ENCODE measurements at places on chromosomes 4 and X.

DNA sequence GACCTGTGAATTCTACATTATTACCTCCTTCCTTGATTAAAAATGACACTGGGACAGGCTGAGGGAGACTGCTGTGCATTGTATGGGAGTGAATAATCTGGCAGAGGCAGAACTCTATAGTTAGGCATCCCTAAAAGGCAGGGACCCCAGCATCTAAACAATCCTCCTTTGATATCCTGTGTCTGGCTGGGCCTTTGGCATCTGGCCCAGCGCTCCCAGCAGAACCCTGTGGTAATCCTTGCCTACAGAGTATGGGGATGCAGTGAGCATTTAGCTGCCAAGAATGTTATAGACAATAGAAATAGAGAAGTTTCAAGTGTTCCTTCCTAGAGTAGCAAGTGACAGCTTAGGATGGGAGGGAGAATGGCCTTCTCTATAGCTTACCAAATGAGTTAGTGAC, 38.5 kb downstream of the ZCCHC12 start:
- DNase-seq = no peak

DNA sequence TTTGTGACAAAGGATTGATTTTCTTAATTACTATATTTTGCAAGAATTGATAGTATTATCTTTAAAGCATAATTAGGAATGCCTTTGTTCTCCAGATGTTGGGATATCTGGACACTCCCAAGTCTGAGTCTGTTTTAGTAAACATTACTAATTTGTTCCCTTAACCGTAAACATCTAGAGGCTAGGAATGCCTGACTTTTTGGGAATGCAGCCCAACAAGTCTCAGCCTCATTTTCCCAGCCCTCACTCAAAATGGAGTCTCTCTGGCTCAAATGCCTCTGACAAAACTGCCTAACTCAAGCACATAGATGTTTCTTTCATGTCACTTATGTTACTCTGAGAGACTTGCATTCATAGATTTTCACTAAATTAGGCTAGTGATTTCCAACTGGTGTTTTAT, 297.0 kb upstream of the CLNK start:
- DNase-seq = no peak

- DNase-seq = no peak
These were observed 544.9 kb downstream of the ANKRD50 start for GRCh38 chr4:124167602-124168001.

DNA sequence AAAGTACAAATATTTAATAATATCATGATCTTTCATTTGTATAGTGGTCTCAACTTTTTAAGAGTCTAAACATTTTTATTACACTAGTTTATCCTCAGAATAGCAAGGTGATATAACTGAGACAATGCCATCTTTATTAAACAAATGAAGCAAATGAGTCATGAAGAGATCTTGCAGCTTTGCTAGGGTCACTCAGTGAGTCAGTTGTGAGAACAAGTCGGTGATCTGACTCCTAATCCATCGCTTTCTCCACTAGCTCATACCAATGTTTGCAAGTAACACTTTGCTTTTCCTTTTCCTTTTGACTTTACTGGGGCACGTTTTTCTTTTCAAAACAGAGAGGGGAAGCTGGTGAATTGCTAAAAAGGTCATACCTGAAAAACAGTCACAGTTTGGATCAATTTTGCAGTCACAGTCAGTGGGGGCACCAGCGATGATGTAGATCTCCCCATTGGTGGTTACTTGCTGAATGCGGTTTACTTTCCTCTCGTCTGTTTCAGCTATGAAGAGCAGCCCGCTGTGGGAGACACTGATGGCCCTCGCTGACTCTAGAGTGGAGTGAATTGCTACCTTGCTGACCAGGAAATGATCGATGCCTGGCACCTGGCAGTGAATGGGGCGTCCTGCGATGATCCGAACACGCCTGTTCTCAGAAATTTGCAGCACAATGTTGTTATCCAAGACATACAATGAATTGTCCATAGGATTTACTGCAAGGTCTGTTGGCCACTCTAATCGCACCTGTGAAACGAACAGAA, 75.7 kb downstream of the SH2D1A start:
- no peak for DNase-seq

GRCh38 chrX:105647749-105648148, 174.6 kb upstream of the NRK start:
- DNase-seq = no peak

- no peak for DNase-seq
These were observed 255.1 kb upstream of the GPC4 start for GRCh38 chrX:133670383-133670782.

DNA sequence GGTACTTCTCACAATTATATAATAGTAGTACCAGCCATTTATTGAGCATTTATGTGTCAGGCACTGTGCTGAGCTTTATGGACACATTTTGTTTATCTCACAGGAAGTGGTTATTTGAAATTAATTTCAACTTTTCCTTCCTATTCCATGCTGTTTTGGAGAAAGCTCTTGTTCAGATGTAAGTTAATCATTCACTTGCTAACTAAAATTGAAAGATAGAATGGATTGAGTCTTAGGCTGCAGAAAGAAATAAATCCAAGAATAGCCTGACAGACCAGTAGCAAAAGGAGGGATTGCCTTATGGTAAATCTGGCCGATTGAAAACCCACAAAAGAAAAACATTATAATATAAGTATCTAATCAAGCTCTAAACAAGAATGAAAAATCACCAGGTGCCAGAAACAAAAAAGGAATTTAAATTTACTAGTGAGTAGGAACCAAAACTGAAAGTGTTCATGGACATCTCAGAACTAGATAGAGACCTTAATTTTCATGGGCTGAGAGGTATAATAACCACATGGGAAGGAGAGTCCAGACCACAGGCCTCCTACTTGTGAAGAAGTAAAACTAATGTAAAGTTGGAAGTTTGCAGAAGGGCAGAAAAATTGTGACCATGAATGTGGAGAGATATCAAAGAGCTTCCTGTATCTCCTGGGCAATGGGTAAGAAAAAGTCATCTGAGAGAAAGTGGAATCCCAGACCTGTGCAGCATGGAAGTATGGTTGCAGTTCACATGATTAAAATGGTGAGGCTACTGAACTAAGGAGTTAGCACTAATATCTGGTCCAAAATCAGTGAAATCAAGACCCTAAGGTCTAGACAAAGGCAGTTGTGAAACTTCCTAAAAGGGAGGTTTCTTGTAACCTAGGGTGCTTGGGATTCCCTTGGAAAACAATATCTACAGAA, 38.0 kb downstream of the RADX start:
- DNase-seq = no peak

GRCh38 chr4:20368926-20369325, 117.2 kb downstream of the SLIT2 start:
- DNase-seq = peak; percentile 58

DNA sequence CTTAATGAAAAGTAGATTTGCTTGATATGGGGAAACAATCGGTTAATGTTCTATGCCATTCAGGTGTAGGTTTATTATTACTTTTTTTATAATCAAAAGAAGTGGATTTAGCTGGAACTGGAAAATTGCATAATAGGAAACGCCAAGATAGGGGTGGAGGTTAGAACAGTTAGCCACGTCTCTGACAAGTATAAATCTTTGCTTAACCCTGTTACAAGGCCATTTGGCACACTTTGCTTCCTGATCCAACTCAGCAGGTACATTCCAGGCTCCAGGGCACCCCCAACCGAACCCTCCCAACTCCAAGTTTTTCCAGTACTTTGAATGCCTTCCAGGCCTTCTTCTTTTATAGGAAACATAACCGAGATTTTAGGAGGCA, 50.6 kb upstream of the ACSL4 start:
- no peak for DNase-seq

GRCh38 chr4:101005659-101006058, 341.7 kb downstream of the PPP3CA start:
- no peak for DNase-seq

DNA sequence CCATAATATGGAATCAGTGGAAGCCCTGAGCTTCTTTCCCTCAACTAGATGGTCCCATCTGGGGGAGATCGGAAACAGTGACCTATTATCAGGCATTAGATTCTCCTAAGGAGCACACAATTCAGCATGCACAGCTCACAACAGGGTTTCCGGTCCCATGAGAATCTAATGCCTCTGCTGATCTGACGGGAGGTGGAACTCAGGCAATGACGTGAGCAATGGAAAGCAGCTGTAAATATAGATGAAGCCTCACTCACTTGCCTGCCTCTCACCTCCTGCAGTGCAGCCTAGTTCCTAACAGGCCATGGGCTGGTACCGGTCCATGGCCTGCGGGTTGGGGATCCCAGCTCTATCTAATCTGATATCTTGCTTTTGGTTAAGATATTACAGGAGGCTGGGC, 88.9 kb downstream of the COX7B2 start:
- DNase-seq = no peak

GRCh38 chr4:102734591-102735385, 26.0 kb downstream of the MANBA start:
- no peak for DNase-seq

GRCh38 chrX:153602601-153603000, 3.7 kb upstream of the CCNQ start:
- no peak for DNase-seq

DNA sequence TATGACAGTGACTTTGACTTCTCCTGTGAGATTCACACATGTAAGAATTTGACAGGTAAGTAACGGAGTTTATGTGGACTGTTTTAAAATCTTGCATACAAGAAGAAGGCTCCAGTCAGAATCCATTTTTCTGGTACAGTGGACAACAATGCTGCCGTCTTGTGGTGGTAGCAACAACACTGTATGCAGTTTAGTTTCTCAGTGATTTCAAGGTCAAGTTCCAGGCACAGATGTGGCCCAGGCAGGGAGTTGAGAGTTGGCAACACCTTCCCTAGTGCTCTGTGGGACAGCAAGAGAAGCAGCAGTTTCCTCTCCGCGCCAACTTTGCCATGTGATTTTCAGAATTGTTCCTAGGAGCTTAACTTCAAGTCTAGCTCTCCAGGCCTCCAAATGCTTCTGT, 56.0 kb upstream of the STPG2 start:
- DNase-seq = no peak

DNA sequence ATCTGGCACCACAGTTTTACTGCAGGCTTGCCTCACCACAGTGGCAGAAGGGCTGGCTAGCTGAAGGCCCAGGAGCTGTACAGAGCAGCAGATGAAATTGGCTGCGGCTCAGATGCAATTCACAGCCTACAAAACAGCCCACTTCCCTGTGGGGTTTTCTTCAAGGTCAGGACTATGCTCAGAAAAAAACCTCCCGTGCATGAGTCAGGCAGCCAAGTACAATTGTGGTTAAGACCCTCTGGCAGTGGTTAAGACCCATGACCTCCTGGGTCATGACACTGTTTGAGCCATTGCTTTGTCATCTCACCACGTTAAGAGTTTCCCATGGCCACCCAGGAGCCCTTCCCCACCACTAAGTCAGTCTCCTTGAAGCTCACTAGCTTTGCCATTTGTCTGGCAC, 276.3 kb downstream of the HNRNPD start:
- DNase-seq = no peak

GRCh38 chr4:55927803-55928437, 20.8 kb upstream of the CEP135 start:
- no peak for DNase-seq

DNA sequence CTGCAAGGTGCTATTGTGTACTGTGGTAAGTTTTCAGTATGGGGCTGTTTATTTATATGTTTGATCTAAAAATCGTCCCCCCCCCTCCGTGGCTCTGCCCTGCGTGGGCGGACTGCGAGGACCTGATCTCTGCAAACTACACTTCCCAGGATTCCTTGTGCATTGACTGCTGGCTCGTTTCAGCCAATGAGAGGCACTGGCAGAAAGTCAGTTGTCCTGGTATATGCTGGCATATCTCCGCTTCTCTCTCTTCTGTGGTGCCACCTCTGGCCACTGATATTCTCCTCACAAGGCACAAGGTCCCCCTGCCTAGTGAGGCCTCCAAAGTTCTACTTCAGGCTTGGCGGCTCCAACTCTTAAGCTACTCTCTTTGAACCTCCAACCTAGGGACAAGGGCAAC, 168.8 kb upstream of the ZFP42 start:
- DNase-seq = no peak

DNA sequence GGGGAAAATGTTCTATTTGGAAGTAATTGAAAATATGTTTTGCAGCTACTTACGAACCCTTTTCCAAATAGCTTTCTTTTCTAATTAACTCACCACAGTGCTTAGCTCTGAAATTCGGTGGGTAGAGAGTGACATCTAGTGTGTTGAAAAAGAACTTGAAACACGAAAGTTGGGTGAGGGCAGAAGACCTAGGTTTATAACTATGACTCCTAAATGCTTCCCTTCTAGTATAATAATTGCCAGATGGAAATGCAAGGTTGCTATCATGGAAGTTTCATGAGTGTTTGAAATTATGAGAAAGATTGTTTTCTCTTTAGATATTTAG, 77.3 kb upstream of the NOCT start:
- DNase-seq = peak; percentile 32

GRCh38 chrX:134692990-134693389, 34.7 kb upstream of the PLAC1 start:
- peak; percentile 54 for DNase-seq

- DNase-seq = peak; percentile 17
These were observed 23.6 kb downstream of the CA5B start for GRCh38 chrX:15761564-15762191.

DNA sequence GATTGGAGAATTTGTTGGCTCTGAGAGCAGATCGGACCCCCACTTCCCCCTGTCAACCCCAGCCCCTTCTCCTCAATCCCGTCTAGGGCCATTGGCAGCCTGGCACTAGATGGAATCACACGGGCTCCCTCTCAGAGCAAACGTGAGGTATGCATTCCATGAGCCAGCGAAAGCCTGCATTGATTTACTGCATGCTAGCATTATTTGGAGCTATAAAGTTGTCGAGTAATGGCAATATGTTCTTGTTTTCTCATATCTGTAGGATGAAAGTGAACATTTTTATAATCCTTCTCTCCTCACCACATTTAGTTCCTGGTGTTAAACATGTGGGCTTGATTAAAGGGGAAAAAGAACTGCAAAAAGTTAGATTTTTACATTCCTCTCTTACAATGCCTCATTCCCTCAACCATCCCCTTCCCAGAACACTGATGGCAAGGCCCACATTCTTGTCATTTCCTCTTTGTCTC, 159.2 kb downstream of the SPRY1 start:
- DNase-seq = no peak

DNA sequence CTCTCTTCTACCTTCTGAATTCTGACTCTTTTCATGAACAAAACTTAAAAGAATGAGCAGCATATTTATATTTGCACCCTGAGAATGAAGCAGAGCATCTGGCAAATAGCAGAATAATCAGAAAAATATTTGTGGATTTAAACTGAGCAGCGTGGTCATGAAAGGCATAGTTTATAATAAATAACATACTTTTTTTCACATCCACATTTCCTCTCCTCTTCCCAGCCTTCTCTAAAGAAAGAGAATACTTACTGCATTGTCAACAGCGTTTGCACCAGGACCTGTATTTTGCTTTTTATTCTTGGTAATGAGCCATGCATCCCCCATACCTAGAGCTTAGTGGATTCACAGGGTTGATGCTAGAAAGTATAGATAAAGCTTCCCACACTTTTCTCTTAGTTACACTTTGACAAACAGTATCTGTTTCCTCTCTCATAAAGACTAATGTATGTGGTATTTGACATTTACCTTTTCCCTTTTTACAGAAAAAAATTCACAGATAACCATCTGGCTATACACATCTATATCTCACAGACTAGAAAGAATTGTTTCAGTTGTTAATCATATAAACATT, 131.5 kb downstream of the PRSS12 start:
- DNase-seq = no peak

GRCh38 chrX:6228720-6229119, at the start of gene NLGN4X:
Gene NLGN4X (minus strand): TSS chrX:6228867. CDS start chrX:6151466, 77,401 bp downstream.
- no peak for DNase-seq

GRCh38 chr4:814312-814850, 11.5 kb downstream of the CPLX1 start:
- DNase-seq = no peak

- DNase-seq = no peak
These were observed 404.0 kb upstream of the F9 start for GRCh38 chrX:139126493-139126892.

- DNase-seq = peak; percentile 45
These were observed 362.4 kb downstream of the PPP3CA start for GRCh38 chr4:100984901-100985300.
